LHCN-M2 (cell line): ENCODE measurements at places on chromosomes 1 and 21.
A peak's percentile ranks its signal among the peaks of the same experiment; 100 is the strongest.

DNA sequence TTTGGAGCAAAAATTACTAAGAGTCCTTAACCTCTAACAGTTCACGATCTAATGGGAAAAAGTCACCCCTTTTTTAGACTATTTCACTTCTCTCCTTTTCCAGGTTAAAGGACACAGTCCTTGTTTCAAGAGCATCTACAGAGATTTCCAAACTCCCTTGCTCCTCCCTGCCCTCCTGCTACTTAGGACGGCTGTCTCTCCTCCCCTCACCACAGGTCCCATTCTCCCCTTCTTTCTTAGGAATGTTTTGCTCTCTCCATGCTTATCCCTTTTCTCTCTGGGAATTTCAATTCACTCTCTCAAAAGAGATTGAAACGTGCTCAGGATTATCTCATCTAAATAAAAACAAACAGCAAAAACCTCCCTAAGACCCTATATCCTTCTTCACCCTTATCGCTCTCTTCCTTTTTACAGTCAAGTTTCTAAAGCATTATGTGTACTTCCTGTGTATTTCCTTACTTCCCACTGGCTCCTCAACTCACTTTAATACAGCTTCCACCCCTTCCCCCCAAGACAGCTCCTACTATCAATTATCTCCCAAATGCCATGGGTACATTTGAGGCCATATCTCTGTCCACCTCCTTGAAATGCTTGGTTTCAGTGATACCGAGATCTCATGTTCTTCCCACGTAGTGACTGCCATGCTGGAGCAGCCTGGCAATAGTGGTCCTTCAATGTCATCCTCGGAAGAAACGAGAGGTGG, 43.2 kb upstream of the ZNF281 start:
- DNase-seq = no peak

GRCh38 chr21:44517175-44517899, 22.7 kb downstream of the KRTAP10-1 start:
- no peak for DNase-seq

DNA sequence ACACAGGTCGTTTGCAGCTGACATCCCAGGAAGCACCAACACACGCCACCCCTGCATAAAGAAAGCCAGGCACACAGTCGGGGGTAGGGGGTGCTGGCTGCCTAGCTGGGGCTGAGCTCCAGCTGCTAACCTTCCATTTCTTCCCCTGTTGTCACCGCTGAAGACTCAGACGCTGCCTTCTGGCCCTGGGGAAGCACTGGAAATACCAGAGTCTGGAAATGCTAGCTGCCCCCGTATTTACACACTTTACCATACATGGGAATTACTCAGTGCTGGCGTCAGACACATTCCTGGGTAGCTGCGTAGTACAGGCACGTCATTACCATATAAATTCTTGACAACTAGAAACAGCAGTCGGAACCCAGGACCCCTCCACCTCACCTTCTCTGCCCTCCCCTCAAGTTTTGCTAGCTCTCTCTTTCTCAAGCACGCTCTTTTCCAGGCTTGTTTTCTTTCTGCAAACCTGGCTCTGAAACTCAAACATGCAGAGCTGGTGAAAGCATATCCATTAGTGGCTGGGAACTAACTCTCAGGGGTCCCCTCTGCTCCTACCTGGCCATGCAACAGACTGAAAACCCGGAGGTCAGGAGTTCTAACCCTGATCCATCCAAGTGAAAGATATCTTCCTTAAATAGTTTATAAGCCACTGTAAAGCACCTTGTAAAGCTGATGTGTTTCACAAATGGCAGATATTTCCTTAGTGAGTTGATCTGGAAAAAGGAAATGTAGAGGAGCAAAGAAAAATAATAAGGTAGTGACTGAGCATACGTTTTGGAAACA, 3.3 kb downstream of the CSRP1 start:
- DNase-seq = peak; percentile 86

DNA sequence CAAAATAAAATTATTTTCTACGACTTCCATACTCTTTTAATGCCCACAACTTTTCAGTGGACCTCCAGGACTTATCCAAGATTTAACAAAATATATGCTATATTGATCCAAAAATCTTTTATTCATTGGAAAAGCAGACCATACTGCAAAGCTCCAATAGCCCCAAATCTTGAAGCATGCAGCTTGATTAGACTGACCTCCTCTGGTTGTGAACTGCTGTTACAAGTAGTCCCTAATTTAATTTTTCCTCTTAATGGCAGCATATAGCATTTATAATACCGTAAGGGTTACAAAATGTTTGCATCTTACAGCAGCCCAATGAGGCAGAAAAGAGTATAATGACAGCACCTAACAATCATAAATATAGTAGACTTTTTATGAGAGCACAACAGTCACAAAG, 49.8 kb downstream of the TPR start:
- peak; percentile 6 for DNase-seq

- peak; percentile 93 for DNase-seq
These were observed 814 bp upstream of the DYRK3 start for GRCh38 chr1:206634365-206635079.

DNA sequence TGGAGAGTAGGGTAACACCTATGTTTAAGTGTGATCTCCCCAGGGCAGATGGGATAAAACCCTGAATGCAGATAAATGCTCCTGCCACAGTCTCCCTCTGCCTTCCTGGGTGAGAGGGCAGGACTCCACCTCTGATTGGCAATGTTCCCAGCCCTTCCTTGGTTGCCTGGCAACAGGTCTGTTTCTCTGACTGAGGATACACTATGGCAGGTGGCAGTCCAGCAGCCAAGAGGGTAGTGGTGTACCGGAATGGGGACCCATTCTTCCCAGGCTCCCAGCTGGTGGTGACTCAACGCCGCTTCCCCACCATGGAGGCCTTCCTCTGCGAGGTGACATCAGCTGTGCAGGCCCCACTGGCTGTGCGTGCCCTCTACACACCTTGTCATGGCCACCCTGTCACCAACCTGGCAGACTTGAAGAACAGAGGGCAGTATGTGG, at the start of gene DCDC2B:
DCDC2B (plus strand) TSS at position 199 of the 438 bp plus-strand sequence; CDS start at position 204, 5 bp downstream.
- DNase-seq = peak; percentile 94

DNA sequence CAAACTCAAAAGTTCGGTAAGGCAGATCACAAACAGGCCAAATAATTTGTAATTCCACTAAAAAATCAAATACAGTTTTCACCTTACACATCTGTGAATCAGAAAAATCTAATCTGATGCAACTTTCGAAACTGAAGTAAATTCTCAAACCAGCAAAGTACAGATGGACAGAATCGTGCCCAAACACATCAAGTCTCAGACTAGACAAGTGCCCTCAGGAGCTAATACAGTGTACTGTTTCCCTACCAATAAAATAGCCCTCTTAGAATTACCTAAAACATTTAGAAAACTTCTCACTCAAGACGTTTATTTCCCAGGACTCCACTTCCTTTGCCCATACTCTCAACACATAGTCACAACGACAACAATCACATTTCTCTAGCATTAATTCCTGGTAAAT, 134.2 kb downstream of the SMYD2 start:
- no peak for DNase-seq

DNA sequence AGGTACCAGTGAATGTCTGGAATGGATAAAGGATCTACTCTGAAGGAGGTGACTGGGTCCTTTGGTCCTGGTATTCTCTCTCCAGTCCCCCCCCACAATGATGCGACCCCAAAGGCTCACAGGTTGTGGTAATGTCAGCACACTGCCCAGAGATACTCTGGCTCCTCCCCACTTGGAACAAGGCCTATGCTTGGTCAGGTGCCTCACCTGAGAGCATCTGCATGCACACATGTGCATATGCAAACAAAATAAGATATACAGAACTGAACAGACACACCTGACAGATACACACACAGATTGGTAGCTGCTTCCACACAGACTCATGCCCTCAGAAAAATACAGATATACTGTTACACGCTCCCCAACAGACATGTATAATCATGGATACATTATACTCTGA, 33.5 kb downstream of the DMAP1 start:
- no peak for DNase-seq

GRCh38 chr21:31974454-31974985, 101.7 kb downstream of the HUNK start:
- no peak for DNase-seq

DNA sequence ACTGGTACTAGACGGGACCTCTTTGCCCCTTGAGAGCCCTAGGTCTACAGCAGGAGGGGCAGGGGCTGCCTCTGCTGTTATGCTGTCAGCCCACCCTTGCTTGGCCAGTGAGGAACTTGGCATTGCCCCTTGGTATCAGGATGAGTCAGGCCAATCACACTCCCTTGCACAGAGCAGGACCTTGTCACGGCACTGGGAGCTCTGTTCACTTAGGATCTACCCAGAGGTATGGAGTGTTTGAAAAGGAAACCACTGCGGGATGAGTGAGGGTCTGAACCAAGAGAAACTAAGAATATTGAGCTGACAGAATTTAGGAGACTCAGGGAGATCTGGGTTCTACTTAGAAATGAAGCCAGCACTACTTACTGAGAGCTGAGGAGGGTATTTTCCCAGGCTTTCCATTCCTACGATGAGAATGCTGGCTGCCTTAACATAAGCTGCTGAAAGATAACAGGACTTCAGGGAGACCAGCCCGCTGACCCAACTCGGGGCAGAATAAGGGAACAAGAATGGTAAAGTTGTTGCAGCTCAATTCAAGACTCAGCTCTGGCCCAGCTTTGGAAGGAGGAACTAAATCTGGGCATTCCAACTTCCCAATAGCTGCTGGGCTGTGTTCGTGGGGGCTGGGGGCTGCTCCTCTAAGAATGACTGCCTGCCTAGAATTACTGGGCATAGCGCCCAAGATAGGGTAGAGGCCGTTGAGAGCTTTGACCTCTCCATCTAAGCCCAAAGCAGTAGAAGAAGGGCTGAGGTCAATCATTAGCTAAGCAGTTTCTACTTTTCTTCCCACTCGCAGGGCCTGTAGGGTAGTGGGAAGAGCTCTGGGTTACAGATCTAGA, 1.5 kb downstream of the FABP3 start:
- no peak for DNase-seq

GRCh38 chr1:162906485-162906884, 45.5 kb upstream of the CCDC190 start:
- DNase-seq = peak; percentile 38

DNA sequence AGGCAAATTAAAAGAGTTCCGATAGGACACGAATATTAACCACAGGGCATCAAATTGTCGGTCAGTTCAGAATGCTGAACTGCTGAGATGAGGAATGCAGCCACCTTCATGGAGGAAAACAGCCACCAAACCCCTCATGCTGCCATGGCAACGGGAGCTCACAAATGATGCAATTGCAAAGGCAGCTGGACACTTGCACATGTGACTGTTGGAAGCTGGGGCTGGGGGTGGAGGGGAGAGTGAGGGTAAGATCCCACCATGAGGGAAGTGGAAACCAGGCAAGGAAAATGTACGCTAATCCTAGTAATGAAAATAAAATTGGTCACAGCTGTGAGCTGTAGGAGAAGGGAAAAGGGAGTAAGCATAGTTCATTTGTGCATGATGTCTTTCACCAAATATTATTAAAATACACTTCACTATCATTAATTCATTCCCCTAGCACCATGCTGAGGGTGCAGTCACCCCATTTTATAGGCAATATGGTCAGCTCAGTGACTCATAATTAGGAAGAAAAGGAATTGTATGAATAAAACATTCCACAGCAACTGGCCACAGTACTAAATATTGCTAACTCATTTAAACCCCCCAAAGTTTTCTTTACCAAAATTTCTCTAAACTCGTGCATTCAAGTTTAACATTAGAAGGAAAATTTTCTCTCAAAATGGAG, 15.3 kb downstream of the BECN2 start:
- peak; percentile 34 for DNase-seq

- DNase-seq = peak; percentile 8
These were observed 37.3 kb upstream of the KAZN start for GRCh38 chr1:14561014-14561693.

GRCh38 chr1:110785055-110785454, 87.9 kb upstream of the CD53 start:
- DNase-seq = no peak

DNA sequence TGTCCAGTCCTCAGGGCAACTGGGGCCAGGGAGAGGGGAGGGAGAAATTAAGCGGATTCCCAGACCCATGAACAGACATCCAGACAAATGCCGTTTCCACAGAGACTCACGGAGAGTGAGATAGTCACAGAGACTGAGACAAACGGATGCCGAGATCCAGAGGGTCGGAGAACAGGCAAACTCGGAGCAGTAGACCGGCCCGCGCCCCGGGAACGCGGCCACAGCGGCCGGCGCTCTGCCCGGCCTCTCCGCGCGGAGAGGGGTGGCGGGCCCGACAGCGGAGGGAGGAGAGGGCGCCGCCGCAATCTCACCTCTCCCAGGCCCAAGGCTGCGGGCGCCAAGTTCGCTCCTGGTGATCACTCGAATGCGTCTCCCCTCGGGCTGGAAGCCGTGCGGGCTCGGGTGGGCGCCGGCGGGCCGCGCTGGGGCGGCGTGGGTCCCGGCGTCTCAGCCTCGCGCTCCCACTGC, 831 bp upstream of the FOXD2 start:
- peak; percentile 30 for DNase-seq

DNA sequence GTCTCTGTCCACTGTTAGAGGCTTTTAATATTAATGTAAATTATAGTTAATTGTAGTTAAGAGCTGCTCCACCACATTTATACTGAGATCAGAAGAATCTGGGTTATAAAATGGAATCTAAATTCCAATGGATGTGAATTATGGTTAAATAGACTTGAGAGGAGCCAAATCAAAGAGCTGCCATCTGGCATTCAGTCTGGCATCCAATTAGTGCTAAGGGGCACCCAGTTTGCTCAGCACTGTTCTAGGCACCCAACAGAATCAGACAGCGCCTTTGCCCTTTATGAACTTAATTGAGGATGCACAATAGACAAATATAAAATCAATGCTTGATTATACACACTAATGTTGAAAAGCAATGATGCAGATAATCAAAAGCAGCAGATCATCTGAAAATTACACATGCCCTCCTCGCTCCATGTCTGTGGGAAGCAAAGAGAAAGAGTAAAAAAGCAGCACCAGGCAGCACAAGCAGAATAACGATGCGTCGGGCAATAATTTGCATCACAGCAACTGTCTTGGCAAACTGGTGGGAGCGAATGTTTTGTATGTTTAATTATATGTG, 310.1 kb downstream of the BRINP2 start:
- DNase-seq = no peak

- DNase-seq = peak; percentile 92
These were observed 5.1 kb upstream of the ARHGEF2 start for GRCh38 chr1:155983191-155984024.

DNA sequence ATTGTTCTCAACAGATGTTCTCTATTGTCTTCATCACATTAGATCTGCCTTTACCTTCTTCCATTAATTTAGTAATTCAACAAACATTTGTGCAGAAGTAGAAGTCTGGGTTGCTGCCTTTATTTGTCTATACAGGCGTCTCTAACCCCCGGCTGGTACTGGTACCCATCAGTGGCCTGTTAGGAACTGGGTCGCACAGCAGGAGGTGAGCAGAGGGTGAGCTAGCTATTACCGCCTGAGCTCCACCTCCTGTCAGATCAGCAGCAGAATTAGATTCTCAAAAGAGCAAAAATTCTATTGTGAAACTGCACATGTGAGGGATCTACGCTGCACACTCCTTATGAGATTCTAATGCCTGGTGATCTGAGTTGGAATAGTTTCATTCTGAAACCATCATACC, 12.9 kb upstream of the EDEM3 start:
- no peak for DNase-seq

- no peak for DNase-seq
These were observed 3.7 kb upstream of the ETV3L start for GRCh38 chr1:157103268-157103667.

- peak; percentile 27 for DNase-seq
These were observed 39.6 kb upstream of the TRABD2B start for GRCh38 chr1:48036710-48037355.
